ENCODE measurements at places on chromosomes 1 and 21.

GRCh38 chr1:177737456-177737855 is 232.4 kb downstream of the SEC16B start:
- DNase-seq = no peak

DNA sequence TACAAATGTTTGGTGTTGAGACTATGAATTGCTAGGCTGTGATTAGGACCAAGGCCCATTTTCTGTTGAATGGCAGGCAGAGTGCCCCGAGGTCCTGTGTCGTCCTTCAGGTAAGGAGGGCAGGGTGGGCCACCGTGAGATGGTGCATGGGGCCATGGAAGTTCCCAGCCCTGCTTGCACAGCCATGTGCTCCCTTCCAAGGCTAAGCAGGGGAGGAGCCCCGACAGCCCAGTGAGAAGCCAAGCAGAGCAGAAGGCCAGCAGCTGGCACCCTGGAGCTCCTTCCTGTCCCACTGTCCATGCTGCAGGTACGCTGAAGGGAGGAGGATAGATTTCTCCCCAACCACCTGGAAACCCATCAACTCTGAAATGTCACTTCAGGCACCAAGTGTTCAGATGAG is 8.2 kb upstream of the NUAK2 start:
- no peak for DNase-seq

DNA sequence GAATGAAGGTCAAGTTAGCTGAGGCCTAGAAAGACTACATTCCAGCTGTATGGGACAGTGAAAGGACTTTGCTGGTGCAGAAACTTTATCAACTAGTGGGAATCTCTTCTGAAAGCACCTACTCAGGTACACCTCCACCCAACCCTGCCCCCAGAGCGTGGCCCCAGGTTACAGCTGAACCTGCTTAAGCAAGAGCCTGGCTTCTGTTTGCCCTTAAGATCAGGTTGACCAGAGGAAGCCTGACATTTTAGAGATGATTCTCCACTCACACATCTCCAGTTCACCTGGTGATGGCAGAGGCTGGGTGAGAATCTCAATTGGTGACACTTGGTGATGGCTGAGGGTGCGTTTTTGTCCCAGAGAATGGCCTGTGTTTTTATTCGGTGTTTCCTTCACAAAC is 24.0 kb downstream of the ELAPOR1 start:
- DNase-seq = no peak

DNA sequence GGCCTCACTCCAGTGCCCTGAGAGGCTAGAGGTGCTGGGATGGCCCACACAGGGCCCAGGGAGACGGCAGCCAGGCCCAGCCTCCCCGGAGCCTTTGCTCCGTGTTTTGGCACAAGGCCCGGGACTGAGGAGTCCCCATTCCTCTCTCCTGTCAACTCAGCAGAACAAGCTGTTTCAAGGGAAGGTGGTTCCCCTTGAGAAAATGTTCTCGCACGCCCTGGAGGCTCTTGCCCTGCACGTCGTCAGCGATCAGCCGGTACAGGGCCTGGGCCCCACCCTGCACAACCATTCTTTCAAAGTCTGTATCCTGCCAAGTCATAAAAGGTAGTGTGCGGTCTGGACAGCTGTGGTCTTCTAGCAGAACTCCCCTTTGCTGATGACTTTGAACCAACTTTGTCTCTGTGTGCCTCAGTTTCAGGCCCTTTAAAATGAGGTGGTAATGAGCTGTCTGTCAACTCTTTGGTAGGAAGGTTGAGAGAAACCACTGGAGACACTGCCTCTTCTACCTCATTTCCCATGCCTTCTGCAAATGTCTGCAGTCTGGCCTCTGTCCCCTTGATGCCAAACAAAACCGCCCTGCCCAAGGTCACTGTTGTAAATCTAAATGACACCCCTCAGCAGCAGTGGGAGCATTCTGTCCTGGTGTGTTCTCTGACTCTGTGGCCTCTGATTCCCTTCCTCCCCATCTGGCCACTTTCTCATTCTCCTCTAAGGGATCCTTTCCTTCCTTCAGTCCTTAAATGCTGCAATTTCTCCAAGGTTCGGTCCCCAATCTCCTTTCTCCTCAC is 138.6 kb upstream of the JUN start:
- peak; percentile 8 for DNase-seq

GRCh38 chr1:72034827-72035226 is 247.5 kb downstream of the NEGR1 start:
- no peak for DNase-seq

All from activated CD4-positive, alpha-beta T cell treated with anti-CD3 and anti-CD28 coated beads for 24 hours (primary cell).